ENCODE measurements at places on chromosomes 5 and 9. TPM values are rescaled to one million over a fixed set of nuclear protein-coding genes. Genes with fewer than 3 reads are reported as not detected.

SPATA31A3 gene
- not detected for total RNA-seq

G3BP1 gene
- 159 TPM for total RNA-seq

CCDC192 gene
- not detected for total RNA-seq

LRRC70 gene
- total RNA-seq: 43.4 TPM

PCA3 gene
- 0.25 TPM for total RNA-seq

ANKRD31 gene
- under 0.01 TPM for total RNA-seq

GPX8 gene
- total RNA-seq: 12.6 TPM

AIF1L gene
- 2.4 TPM for total RNA-seq

CTNND2 gene
- total RNA-seq: not detected

IRX1 gene
- total RNA-seq: not detected

CNTNAP3 gene
- 78.6 TPM for total RNA-seq

TAF11L5 gene
- total RNA-seq: not detected

FOCAD gene
- 85.2 TPM for total RNA-seq

C5orf58 gene
- not detected for total RNA-seq

AGXT2 gene
- not detected for total RNA-seq

KCNN2 gene
- total RNA-seq: 3.4 TPM

TSSK1B gene
- not detected for total RNA-seq

ENTR1 gene
- total RNA-seq: 19.9 TPM

PCDHGB2 gene
- 0.64 TPM for total RNA-seq

TSLP gene
- total RNA-seq: under 0.01 TPM

RASGEF1C gene
- total RNA-seq: not detected

INSL4 gene
- total RNA-seq: not detected

DNA sequence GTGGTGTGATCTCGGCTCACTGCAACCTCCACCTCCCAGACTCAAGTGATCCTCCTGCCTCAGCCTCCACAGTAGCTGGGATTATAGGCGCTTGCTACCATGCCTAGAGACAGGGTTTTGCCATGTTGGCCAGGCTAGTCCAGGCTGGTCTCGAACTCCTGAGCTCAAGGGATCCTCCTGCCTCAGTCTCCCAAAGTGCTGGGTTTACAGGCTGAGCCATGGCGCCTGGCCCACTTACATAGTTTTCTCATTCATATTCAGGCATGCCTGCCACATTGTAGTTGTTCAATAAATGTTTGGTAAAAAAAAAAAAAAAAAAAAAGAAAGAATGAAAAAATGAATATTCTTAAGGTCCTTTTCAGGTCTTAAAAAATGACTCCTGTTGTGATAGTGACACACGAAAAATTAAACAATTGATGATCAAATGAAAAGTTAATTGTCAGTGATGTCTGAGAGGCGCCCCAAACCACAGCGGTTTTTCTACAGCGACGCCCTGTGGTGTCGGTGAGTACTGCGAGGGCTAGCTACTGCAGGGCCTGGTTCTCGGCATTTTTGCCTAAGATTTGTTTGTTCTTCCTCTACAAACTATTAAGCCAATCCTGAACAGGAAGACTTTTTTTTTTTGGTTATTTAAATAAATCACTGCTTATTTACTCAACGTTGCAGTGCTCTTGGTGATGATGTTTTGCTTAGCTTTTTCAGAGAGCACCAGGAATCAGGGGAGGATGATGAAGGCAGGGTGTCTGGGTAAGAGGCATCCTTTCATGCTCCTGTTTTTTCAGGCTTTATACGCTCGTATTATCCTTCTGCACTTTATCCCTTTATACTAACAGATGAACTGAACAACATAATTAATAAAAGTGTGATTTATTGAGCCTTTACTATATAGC is 67.0 kb upstream of the DPYSL3 start:
- no peak for DNase-seq

DNA sequence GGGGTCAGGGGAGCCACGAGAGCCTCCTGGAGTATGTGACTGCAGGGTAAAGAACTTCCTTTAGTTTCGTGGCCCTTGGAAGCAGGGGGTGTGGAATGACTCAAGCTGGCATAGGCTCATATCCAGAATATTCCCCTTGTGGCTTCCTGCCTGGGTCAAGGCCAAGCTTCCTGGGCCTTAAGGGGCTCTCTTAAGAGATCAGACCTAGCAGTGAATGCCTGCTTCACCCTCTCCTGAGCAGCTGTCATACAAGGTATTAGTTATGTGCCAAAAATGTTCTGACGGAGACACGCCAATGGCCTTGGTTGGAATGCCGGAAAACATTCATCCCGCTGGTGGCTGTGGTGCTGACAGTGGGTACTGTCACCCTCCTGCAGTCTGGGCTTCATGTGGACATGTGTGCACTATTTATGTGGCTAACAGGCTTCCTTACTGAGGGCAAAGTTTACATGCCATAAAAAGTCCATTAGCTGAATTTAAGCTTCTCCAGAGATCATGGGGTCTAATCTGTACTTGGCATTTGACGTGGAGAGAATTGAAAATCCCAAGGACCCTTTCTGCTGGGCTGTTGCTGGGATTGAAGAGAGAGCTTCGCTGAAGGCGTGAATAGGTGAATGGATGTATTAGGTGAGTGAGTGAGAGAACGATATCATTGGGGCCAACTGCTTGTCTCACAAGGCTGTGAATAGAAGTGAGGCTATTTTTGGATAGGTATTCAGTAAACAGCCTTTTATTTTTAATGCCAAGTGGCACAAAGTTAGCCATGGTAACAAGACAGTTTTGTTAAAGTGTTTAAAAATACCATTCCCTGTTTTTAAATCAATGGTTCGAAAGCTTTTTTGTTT is 156.8 kb downstream of the MACROH2A1 start:
- DNase-seq: no peak

- no peak for DNase-seq
Observed at GRCh38 chr5:57407391-57407790, 75.2 kb downstream of the ACTBL2 start.

GRCh38 chr5:142915813-142916424 is 145.7 kb downstream of the ARHGAP26 start:
- DNase-seq: peak; percentile 29

- DNase-seq: no peak
Observed at GRCh38 chr5:3597167-3598007, 1.8 kb downstream of the IRX1 start.

DNA sequence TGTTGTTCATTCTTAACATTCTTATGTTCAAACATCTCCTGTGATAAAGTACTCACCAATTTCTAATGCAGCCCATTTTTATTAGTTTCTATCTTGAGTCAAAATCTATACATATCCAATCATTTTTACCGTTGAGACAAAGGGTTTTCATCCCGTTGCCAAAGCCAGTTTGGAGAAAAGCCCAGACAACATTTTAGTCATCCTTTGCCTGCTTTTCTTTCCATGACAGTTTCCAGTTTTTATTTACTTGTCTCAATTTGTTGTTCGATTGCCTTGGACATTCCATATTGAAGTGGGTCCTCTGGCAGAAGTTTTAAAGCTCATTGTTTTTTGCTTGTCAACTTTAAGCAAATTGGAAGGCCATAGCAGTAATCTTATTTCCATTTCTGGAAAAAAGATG is 123.9 kb downstream of the RAB3C start:
- DNase-seq: peak; percentile 9

DNA sequence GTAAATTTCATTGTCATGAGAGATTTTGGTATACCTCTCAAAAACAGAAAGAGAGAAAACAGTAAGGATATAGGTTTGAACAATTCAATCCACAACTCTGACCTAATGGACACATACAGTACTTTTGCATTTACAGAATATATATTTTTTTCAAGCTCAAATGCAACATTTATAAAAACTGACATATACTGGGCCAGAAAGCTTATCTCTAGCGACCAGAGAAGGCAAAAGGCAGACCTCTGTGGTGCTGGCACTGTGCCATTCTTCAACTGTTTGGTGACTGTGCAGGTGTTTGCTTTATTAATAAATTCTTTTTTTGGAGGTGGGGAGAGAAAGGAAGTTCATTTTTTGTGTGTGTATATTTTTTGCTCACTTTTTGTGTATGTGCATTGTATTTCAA is 6.0 kb upstream of the PLAC8L1 start:
- DNase-seq: peak; percentile 52

GRCh38 chr5:137221943-137222342 is 277.2 kb downstream of the SPOCK1 start:
- no peak for DNase-seq

- no peak for DNase-seq
Observed at GRCh38 chr9:136192289-136193126, 12.4 kb downstream of the LHX3 start.

GRCh38 chr5:77972469-77973252 is 196.5 kb upstream of the TBCA start:
- no peak for DNase-seq

DNA sequence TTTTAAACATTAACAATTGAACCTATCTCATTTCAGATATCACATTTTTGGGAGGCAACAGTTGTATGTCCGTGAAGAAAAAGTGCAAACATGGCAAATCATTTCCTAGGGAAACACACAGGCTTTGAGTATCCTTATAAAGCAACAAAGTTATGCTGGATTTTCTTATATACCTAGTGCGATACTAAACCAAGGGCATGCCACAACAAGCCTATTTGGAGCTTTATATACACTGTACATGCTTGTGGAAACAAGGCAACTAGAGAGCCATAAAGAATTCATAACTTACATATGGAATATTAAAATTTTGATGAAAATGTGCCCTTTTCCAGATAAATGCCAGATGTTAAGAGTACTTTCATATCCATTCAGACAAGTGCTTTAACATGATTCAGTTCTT is 191.4 kb downstream of the DCP2 start:
- DNase-seq: no peak

GRCh38 chr5:180352116-180353047 is 754 bp downstream of the GFPT2 start:
- no peak for DNase-seq

- DNase-seq: no peak
Observed at GRCh38 chr9:22084336-22085035, 75.4 kb upstream of the CDKN2B start.

GRCh38 chr5:147860641-147861025 is 17.9 kb upstream of the SCGB3A2 start:
- DNase-seq: no peak

- no peak for DNase-seq
Observed at GRCh38 chr5:38184627-38185026, 73.7 kb upstream of the EGFLAM start.

DNA sequence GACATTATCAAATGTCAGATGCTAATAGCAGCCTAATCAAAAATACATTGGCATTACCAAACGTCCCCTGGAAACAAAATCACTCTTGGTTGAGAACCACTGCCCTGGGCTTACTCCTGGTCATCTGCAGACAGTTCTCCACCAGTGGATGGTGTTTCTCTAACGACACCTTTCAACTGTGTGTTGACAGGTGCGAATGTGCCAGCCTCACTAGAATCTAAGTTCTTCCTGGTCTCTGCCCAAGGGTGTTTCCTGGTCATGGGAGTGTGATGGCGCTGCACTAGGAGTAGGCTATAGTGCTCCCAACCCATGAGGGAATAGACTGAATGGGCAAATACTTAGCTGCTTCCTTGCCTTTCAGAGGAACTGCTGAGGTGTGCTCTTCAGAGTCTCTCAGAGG is 105.9 kb downstream of the MRPS27 start:
- DNase-seq: no peak

DNA sequence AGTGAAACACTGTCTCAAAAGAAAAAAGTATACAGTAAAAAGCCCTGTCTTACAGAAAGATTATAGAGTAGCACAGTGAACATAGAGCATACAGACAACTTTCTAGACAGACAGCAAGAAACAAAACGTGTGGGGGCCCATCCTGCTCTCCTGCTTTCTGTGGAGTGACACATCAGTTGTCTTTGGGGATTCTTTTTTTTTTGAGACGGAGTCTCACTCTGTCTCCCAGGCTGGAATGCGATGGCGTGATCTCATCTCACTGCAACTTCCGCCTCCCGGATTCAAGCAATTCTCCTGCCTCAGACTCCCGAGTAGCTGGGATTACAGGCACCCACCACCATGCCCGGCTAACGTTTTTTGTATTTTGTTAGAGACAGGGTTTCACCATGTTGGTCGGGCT is 14.9 kb downstream of the CDHR2 start:
- DNase-seq: no peak

GRCh38 chr9:128809036-128809599 is 9.2 kb upstream of the ENDOG start:
- DNase-seq: no peak

DNA sequence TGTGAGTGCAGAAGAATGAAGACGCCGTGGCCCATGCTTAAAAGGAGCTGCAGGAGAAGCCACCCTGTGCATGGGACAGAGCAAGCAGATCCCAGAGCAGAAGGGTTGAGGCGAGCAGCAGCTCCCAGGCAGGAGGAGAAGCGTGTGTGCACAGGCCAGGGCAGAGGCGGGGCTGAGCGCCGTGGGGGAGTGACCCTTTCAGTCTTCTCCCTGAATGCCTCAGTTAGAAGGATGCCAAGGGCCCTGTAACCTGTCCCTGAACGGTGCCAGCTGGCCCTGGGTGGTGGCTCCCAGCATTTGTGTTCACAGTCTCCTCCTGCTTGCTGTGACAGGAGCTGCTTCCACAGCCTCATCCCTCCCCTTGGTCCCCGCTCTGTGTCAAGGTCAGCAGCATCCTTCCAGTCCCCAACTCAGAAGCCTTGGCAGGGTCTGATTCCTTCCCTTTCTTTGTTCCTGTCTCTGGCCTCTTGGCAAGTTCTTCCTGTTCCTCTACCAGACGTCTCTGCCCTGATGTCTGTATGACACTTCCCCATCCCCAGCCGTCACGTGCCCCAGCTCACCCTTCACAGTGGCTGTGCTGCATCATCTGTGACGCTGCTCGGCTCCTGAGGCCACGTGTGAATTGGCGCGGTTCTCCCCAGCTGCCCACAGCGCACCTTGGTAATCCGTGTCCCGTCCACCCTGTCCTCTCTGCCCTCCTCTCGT is 5.2 kb downstream of the EXOC3 start:
- DNase-seq: no peak

GRCh38 chr5:132104556-132104955 is 31.0 kb downstream of the CSF2 start:
- no peak for DNase-seq

- no peak for DNase-seq
Observed at GRCh38 chr5:92581249-92581648, 999.8 kb downstream of the NR2F1-AS1 start.

DNA sequence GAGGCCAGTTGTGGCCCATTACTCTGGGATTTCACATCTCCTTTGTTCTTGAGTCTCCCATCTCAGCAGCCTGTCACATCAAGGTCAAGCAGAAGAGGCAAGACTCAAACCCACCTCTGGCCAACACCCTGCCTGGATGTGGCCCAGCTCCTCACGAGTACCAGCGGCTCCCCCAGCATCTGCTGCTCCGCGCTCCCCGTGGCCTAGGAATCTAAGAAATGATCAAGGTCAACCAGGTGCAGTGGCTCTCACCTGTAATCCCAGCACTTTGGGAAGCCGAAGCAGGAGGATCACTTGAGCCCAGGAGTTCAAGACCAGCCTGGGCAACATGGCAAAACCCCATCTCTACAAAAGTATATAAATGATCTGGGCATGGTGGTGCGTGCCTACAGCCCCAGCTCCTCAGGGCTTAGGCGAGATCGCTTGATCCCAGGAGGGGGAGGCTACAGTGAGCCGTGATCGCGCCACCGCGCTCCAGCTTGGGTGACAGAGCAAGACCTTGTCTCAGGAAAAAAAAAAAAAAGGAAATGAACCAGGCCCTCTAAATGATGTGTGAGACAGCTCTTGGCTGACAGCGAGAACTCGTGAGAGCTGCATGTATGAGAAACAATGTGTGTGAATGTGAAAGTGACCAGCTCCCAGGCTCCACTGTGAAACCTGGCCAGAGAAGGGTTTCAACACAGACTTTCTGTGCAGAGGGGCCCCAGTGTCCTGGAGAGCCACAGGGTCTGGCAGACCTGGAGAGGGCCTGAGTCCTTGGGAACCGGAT is 61.6 kb upstream of the ANGPTL2 start:
- DNase-seq: peak; percentile 73
